ENCODE measurements at places on chromosomes 7 and 10.

DNA sequence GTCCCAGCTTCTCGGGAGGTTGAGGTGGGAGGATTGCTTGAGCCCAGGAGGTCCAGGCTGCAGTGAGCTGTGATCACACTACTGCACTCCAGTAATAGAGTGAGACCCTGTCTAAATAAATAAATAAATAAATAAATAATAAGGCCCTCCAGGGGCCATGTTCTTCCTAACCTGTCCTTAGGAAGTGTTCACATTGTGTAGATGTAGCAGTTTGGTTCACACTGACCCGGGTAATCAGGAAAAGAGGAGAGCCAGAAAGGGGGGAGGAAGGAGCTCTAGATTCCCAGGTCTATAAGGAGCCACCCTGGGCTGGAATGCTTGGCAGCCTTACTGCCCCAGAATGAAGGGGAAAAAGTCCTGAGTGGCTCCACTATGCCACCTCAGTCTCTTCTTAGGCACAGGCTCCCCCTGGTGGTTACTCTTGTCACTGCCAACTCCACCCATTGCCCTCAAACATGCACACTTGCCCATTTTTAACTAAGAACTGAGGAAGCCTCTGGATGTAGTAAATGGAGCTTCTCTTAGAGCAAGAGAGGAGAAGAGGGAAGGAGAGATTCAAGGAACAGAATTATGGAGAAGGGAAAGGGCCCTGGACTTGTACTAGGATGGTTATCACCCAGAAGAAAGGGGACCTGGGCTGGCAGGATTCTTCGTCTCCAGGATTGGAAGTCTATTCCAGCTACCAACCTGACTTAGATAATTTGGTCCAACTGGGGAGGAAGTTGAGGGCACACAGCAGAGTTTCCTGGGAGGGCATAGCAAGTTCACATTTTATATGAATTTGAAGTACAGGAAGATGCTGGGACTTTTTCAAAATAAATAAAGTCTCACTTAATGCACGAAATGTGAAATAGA is 7.8 kb downstream of the HPS6 start:
- no peak for DNase-seq

DNA sequence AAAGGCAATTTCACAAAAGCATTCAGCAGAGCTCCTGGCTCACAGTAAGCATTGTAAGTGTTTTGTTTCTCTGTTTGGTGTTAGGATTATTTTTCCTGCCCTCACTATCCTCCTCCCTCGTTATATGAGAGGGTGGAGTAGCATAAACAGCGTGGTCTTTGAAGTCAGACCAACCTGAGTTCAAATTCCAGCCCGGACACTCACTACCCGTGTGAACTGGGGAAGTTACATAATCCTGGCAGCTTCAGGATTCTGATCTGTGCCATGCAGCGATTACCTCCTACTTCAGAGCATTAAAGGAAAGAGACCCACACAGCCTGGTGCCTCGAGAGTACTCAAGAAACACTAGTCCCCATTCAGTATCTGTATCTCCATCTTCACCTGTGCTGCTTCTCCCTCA is 386.5 kb downstream of the INHBA start:
- DNase-seq, result no peak

DNA sequence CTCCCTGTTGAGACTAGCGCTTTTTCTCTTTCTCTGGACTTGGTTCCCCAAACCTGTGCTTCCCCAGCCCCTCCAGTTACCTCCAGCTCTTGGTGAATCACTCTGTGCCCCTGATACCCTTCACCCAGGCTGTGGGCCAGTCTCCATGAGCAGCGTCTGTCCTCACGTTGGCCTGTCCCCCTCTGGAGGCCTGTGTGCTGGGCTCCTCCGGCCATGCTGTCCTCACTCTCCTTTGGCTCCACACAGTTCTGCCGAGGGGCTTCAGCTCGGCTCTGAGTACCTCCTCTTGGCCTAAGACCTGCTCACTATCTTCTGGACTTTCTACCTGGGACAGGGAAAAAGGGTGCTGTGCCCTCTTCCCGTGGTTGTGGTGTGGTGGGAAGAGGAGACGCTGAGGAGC is 140.2 kb upstream of the TNS3 start:
- no peak for DNase-seq

DNA sequence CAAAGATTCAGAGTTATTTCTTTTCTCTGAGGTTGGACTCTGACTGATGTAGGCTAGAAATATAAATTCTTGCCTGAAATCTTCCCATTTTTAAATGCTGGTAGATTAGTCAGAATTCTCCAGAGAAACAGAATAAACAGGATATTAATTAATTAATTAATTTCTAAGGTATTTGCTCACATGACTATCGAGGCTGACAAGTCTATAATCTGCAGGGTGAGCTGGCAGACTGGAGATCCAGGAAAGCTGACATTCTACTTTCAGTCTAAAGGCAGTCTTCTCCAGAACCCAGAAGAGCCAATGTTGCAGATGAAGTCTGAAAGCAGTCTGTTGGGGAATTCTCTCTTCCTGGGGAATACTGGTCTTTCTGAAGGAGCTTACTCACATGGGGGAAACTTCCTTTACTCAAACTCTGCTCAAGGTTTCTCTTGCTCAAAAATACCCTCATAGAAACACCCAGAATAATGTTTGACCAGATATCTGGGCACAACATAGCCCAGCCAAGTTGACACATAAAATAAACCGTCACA is 189.7 kb downstream of the KIF20B start:
- no peak for DNase-seq

- no peak for DNase-seq
Observed at GRCh38 chr10:96673318-96674099, 46.8 kb downstream of the PIK3AP1 start.

DNA sequence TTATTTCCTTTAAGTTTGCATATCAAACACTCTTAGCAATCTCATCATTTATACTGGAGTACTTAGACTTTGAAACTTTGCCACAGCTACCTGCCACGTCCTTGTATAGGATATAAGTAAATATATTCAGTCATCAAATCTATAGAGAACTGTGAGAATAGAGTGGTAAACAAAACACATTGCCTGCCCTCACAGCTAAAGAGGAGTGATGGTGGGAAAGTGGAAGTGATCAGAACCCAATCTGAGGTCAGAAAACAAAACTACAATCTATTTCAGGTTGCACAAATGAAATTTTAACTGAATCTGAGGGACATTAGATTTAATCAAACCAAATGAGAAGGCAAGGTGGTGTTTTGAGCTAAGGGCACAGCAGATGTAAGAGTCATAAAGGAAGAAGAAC is 74.8 kb downstream of the ZEB1 start:
- no peak for DNase-seq

DNA sequence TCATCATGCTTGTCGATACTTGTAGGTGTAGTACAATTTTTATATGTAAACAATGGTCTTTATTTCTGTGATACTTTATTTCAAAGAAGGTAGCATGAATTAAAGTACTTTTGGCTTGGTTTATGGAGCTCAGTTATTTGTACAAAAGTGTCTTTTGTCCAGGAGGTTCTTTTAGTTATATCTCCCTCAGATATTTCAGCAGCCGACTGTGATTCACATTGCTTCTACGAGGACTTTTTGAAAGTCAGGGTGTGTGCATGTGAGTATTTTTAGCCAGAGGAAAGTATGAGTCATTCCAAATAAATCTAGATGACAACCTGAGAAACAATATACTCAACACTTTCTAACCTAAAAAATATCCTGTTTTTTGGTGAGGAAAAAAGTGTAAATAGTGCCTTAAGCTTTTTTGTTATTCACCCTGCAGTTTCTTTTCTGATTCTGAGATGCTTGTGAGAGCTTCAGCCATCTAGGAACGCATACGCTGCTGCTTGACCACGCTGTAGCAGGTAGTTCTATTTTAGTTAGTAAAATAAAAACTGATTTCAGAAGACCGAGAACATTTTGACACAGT is 595 bp upstream of the SUN1 start:
- no peak for DNase-seq

DNA sequence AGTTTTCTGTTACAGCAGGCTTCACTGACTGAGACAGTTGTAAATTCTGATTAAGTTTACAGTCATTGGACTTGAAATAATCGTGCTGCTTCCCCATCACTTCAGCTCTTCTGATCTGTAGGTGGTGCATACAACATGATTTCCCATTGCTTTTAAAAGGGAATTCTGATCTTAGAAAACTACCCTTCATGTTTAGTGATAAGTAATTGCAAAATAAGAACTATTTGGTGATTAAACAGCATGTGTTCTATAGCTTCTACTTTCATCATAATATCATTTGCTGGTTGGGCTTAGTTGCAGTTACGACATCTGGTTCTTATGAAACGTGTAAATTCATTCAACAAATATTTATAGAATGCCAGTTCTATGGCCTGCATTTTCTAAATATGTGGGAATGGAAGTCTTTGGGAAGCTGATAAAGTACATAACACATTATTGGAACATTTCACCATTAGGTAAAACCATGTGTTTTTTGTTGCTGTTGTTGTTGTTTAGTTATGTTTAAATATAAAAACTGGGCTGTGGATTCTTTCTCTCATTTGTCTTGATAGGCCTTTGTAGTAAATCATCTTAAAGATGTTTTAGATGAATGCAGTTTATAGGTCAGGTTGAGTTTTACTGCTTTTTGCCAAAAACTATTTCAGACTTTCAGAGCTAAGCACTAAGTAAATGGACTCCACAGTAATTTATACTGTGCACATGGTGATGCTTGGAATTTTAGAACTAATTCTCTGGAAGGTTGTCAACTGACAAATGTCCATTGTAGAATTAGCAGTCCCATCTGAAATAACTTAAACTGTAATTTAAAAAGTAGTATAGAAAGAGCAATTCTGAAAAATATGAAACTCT is 13.1 kb downstream of the GNAI1 start:
- no peak for DNase-seq

DNA sequence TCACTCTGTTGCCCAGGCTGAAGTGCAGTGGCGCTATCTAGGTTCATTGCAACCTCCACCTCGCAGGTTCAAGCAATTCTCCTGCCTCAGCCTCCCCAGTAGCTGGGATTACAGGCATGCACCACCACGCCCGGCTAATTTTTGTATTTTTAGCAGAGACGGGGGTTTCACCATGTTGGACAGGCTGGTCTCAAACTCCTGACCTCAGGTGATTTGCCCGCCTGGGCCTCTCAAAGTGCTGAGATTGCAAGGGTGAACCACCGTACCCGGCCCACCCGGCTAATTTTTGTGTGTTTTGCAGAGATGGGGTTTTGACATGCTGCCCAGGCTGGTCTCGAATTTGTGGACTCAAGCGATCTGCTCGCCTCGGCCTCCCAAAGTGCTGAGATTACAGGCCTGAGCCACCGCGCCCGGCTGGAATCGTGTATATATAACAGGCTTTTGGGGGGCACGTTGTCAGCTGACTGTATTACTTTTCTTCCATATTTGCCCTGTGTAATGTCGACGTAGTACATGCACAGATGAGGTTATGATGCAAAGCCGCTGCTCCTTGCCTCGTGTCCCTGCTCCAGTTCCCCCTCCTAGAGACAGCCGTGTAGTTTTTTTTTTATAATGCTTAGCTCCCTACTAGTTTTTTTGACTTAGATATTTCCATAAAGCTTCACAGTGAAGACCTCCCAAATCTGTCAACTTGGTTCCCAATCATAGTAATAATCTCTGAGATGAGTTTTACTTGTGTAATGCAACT is 883 bp upstream of the TRA2A start:
- no peak for DNase-seq

DNA sequence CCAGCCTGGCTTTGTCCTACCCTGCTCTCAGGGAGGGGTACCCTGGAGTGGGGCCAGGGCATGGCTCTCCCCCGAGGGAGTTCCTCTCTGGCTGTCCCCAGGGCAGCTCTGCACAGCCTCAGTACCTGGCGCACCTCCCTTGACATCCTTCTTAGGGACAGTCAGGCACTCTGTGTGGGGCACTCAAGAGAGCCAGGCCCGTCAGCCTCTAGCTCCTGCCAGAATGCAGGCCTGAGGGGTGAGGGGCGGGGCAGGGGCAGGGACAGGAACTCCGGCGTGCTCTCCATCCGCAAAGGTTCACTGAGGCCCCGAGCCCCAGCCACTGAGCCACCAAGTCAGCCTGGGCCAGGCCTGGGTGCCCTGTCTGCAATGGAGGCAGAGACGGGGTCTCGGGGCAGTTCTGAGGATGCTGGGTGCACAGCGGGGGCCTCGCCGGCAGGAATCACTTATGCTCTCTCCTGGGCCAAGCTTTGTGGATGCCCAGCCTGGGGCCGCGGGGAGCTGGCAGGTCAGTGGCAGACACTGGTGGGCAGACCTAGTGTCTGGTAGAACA is 10.1 kb downstream of the LIMK1 start:
- DNase-seq, result no peak

- no peak for DNase-seq
Observed at GRCh38 chr7:66247380-66248078, 42.4 kb downstream of the TPST1 start.

DNA sequence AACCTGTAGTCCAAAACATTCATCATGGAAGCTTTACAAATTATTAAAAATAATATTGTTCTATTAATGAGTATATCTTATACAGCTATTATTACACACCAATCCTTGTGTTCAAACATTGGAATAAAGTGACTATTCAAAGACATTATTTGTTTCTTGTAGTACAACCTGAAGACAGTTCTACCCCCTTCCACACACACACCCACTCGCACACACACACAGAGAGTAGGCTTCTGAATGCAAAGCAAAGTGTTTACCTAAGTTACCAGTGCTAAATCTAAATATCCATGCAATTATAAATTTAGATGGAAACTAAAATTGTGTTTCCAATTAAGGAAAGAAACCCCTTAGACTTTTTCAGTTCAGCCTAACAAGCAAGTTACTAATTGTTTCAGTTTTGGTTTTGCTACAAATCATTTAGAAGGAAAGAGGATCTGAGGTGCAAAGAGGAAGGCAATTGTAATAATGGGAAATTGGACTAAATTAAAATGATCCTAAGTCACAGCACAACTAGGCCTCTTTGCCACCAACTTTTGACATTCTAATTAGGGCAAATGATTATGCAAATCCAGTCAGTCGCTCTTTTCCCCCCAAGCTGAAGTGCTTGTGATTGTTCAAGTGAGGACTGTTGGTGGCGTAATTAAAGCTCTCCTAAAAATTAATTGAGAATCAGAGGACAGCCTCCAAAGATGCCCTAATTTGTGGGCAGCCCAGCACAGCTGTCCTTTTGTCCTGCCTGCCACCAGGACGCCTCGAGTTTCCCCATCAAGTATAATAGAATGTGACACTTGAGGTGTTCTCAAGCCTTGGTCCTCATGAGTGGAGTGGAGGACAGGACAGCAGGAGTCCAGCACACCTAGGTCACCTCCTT is 19.9 kb upstream of the ATOH7 start:
- DNase-seq, result peak; percentile 18

- DNase-seq, result no peak
Observed at GRCh38 chr7:12162415-12163113, 48.5 kb upstream of the TMEM106B start.

DNA sequence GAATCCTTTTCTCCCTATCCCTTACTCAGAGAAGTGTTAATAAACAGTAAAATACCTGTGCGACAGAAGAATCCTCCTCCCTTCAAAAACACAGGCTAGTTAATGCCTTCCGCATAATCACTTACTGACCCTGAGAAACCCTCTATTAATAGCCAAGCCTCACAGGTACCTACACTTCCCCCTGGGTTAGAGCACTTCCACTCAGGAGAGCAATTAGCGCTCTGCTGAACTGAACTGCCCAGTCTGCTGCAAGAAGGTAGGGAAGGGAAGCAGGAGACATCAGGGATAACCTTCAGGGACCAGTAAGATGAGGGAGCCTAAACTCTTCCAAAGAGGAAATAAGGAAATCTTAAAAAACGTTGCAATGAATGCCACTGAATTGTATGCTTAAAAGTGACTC is 39.6 kb downstream of the KIAA1549 start:
- no peak for DNase-seq

- no peak for DNase-seq
Observed at GRCh38 chr10:101602761-101603398, 14.8 kb downstream of the DPCD start.

- peak; percentile 37 for DNase-seq
Observed at GRCh38 chr7:108598153-108598552, 28.5 kb downstream of the DNAJB9 start.
